HFF-Myc (cell line): ENCODE measurements at places on chromosomes 5 and 9.

- no peak for DNase-seq
These were observed 12.1 kb upstream of the RIMOC1 start for GRCh38 chr5:41892031-41892430.

GRCh38 chr9:114276908-114277821 is 45.7 kb upstream of the ORM1 start:
- DNase-seq = peak; percentile 66

DNA sequence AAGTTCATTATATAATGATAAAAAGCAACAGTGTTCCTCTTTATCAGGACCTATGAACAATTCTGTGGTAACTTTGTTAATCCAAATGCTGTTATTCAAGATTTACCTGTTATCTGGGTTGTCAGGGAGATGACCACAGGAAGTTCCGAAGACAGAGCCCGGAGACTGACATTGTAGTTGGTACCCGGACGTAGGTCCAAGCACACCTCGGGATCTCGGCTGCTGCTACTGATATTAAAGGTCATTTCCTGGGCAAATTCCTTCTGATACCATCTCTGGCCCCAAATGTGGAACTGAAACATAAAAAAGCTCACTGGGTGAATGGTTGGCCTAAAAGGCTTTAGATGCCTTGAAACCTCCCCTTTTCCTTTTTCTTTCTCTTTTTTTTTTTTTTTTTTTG is 96.7 kb downstream of the SUSD1 start:
- DNase-seq = no peak

DNA sequence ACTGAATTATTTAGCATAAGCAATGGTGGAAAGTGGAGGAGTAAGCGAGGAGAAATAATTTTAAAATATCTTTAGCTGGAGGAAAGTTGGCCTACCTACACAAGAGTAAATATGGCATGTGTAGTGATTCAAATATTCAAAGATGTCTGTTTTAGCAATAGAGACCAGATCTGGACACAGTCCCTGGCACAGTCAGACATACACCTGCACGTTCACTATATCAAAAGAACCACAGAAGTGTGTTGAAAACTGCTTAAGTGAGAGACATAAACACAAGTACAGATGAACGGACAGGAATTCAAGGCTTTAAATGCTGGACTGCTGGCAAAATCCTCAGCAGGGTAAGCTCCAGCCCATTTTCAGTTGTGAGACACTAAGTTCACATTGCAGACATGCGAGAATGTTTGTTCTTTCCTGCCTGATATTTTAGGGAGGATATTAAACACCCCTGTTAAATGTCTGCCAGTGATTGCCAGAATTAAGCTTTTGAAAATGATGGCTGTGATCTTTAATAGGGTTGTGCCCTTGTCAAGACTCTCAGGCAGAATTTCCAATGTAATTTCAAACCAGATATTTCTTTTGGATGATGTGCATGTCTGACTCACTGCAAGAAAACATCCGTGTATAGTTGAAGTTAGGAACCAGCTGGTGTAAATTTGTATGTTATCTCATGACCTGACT is 810.6 kb downstream of the TLE4 start:
- no peak for DNase-seq

- no peak for DNase-seq
These were observed 104.3 kb downstream of the NFIB start for GRCh38 chr9:14209399-14210345.

DNA sequence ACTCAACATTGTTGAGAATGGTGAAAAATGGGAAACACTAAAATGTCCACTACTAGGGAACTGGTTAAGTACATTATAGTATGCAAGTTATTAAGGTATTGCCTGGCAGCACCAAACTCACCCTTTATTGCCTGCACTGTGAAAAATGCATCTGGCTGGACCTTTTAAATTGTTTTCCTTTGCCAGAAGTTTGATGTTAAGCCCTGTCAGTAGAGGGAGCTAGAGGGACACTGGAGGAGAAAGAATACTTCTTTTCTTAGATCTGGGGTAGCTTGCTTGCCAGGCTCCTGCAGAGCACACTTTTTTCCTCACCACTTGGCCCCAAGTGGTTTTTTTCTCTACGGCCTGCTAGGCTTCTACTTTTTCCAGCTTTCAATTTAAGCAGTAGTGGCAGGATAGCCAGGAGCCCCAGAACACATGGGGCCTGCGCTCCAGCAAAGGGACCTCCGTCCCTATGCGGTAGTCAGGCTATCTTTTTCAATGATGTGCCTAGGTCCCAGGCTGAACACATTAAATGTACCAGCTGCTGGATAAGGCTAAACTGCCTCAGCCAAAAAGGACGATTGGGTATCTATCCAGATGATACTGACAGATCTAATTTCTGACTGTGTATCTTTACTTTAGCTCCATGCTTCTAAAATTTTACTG is 8.0 kb upstream of the HABP4 start:
- DNase-seq = no peak

GRCh38 chr9:91376239-91376638 is 14.5 kb upstream of the AUH start:
- DNase-seq = no peak

- no peak for DNase-seq
These were observed 306.6 kb downstream of the ADGRV1 start for GRCh38 chr5:90865180-90865579.

DNA sequence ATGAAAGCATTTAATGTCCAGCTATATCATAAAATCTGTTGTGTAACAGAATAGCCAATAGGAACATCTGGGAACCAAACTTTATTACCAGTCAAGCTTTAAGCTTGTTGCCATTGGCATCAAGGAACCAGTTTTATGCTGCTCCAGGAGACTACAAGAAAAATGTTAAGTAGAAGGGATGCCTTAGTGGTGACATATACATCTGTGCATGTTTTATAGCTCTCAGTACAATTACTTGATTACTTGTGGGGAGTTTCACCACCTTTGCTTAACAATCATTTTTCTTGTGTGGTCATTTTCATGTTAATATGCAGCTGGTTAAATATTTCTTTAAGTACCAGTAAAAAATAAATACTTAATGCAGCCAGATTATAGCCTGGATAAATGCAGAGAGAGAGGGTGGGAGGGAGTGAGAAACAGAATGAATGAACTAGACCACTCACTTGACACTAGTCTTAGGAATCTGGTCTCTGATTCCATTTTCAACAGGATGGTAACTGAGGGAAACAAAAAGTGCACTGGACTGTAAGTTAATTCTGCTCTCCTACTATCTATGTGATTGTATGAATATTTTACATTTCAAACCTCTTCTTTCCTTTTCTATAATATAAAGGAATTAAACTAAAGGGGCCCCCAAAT is 35.7 kb upstream of the LURAP1L start:
- DNase-seq = no peak

- no peak for DNase-seq
These were observed 339.6 kb upstream of the KIF2A start for GRCh38 chr5:61966296-61966955.

DNA sequence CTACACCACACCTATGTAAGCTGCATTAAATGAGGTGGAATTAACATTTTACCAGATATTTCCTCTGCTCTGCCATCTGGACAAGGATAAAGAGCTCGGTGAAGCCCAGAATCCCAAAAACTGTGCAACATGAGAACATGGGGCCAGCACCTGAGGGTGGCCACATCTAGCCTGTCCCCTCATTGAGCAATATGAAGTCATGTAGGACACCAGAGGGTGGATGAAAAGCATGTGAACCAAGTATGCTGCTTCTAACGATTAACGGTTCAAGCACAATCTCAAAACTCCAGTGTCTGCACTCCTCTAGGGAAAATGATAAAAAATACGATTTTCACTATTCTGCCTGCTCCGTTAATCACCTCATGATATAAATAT is 545.8 kb downstream of the EBF1 start:
- no peak for DNase-seq

DNA sequence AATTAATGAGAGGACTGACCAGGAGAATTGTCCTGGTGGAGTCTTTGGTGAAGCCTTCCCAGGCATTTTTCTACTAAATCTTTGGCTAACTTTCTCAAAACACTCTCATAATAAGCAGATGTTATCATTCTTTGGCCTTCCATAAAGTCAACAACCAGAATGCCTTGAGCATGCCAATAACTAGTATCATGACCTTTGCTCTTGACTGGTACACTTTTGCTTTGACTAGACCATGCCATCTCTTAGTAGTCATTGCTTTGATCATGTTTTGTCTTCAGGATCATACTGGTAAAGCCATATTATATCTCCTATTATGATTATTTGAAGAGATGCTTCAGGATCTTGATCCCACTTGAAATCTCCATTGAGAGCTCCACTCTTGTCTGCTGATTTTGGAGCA is 506.9 kb downstream of the ELAVL2 start:
- no peak for DNase-seq

- DNase-seq = no peak
These were observed 329.9 kb upstream of the ITGA1 start for GRCh38 chr5:52457810-52458209.

DNA sequence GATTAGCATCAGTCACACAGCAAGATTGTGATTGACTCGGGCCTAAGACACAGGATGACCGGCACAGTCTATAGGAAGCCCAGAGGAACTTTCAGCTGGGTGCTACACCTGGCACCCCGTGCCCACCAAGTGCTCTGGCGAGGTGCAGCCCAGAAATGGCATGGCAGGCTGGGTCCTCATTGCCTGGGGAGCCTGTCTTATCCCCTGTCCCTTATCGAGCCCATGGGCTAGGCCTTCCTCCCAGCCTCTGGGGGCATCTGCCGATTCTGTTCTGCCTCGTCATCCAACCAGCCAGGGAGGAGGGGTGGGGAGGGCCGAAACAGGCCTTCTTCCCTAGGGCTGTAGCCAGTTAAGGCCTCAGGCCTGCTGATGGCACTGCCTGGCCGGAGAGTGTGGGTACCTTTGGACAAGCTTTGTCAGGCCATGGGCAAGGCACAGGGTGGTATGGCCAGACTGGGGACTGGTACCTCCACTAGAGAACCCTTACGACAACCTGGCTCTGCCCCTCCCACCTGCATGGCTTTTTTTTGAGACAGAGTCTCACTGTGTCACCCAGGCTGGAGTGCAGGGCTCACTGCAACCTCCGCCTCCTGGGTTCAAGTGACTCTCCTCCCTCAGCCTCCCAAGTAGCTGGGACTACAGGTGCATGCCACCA is 1.6 kb downstream of the GRK6 start:
- no peak for DNase-seq

DNA sequence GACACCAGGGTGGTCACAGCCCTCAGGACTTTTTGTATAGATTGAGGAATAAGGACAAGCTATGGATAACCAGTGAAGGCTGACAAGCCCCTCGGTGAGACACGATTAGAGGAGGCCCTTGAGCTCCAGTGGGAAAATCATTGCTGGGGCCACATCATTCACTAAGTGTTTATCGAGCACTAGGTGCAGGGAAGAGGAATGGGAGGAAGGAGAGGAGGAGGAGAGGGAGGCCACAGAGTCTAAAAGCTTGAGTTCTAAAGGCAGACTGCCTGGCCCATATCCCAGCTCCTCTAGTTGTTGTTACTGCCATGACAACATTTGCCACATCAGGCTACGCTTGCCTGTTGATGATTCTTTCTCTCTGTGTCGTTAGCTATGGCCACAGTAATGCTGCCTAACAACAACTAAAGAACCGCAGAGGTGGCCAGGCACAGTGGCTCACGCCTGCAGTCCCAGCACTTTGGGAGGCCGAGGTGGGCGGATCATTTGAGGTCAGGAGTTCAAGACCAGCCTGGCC is 37.6 kb downstream of the NKX2-5 start:
- no peak for DNase-seq

DNA sequence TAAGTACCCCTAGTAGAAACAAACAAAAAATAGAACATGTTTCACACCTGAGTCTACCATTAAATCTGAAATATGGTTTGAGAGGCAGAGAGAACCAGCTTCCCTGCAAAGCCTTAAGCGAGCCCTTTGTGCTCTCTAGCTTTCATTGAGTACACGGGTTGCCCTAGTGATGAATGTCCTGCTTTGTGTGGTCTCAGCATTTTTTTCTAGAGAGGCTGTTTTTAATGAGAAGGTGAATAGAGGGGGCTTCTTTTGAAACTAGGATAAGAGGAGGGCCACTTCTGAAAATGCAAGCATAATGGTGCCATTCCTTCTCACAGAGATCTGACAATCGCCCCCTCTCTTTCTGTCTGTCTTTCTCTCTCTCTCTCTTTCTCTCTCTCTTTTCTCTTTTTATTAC is 131.3 kb downstream of the MACIR start:
- no peak for DNase-seq

DNA sequence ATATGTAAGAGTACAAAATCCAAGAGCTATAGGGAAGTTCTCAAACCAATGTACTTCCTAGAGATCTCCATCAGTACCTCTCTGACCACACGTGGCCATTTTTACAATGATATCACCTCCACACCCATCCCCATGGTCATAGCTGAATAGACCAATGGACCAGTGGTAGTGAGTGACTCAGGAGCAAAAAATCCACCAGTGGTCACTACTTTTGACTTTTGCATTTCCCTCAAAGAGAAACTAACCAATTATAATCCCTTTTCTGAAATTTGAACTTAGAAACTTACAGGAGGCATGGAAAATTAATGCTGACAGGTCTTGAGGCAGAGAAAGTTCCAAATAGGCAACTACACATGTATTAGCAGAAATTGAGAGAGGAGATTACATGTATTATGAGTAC is 238.4 kb downstream of the TRPM3 start:
- DNase-seq = peak; percentile 12

DNA sequence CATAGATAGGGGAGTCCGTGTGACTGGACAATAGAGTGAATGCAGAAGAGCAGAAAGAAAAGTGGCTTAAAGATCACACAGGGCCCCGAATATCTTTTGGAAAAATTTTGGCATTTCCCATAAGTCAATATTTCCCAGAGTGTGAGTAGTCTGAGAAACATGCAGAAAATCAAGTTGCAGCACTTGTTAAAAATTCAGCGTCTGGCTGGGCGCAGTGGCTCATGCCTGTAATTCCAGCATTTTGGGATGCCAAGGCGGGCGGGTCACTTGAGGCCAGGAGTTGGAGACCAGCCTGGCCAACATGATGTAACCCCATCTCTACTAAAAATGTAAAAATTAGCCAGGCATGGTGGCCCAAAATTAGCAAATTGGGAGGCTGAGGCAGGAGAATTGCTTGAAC is 227.0 kb downstream of the DRD1 start:
- DNase-seq = no peak

- DNase-seq = no peak
These were observed 54.4 kb downstream of the ANKH start for GRCh38 chr5:14816999-14817761.

- peak; percentile 11 for DNase-seq
These were observed 75.3 kb upstream of the PJA2 start for GRCh38 chr5:109485030-109485429.

- DNase-seq = no peak
These were observed 59.1 kb downstream of the CDC42SE2 start for GRCh38 chr5:131322926-131323325.

DNA sequence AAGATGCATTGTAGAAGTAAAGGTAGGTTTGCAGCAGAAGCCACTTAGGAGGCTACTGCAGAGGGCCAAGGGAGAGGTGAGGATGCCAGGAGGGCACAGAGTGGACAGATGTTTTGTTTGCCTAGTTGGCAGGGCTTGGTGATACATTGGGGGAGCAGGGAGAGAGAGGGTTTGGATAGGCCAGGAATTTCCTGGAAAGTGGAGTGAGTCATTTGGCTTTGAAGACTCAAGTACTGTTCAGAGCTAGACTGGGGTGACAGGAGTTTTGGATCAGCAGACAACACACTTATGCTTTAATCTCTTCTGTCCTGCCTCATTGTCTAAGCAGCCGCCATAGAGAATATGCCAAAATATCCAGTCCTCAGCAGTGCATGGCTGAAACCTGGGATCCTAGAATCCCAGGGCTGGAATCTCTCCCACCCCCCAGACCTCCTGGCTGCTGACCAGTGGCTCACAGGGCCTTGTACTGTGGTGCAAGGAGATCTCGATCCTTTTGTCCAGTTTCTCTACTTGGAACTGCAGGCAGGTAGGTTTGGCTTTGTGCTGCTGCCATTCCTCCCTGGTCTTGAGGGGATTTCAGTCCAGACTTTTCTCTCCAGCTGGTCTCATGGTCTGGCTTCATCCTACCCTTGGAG is 11.0 kb downstream of the TMEM268 start:
- peak; percentile 21 for DNase-seq
